Fibroblast of pulmonary artery (primary cell): ENCODE measurements at places on chromosomes 5 and 9.

- DNase-seq: peak; percentile 12
Measured at GRCh38 chr9:111804636-111805035, 9.9 kb upstream of the SHOC1 start.

- no peak for DNase-seq
Measured at GRCh38 chr9:35566417-35566816, 38.6 kb upstream of the TESK1 start.

- no peak for DNase-seq
Measured at GRCh38 chr9:101993771-101994170, 255.3 kb upstream of the GRIN3A start.

- DNase-seq: no peak
Measured at GRCh38 chr5:158433634-158434033, 574.7 kb upstream of the CLINT1 start.

GRCh38 chr9:72476617-72477437 lies 44.6 kb upstream of the TMC1 start:
- DNase-seq: peak; percentile 23

- DNase-seq: no peak
Measured at GRCh38 chr5:171593976-171594375, 174.5 kb downstream of the FGF18 start.

GRCh38 chr5:44868541-44868940 lies 59.8 kb downstream of the MRPS30 start:
- no peak for DNase-seq
